Fibroblast of villous mesenchyme (primary cell): ENCODE measurements at places on chromosomes 5 and 9.

- DNase-seq, result no peak
Observed at GRCh38 chr5:79105868-79106267, 5.7 kb upstream of the BHMT start.

- no peak for DNase-seq
Observed at GRCh38 chr5:151222790-151223446, 974 bp downstream of the CCDC69 start.

DNA sequence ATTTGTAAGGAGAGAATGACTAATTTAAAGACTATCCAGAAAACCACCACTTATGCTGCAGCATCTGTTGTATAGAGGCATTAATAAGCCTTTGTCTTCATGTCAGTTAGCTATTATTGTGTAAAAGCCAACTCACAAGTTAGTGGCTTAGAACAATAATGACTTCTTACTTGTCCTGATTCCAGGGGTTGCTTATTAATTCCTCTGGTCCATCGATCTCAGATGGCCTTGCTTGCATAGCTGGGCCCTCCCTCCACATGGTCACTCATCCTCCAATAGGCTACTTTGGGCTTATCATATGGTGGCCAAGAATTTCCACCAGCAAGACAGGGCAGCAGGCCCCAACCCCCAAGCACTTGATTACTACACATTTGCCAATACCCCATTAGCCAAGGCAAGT, 44.5 kb upstream of the STK32A start:
- DNase-seq, result no peak

GRCh38 chr5:124582561-124582840, 163.9 kb downstream of the ZNF608 start:
- DNase-seq, result no peak

DNA sequence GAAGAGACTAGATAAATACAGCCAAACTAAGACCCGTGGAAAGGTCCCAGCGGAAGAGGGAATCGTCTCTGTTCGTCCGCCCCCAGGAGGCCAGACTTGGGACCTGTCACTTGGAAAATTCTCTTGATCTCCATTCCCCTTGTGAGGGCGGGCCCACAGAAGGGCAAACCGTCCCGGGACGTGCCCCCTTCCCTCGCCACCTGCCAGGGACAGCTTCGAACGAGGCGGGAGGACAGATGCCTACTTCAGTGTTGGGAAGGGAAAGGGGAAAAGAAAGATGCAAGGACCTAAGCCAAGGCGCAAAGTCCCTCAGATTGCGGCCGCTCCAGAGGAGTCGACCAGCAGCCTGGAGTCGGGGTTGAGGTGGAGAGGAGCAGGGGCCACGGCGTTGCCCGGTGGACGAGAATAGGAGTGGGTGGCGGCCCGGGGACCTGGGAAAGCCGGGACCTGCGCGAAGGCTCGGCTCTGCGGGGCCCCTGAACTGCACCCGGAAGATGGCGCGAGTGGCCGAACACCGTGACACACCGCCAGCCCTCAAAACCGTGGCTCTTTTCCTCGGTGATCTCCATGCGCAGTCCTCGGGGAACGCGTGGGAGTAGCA, 4.4 kb upstream of the EBF1 start:
- DNase-seq, result peak; percentile 38

- no peak for DNase-seq
Observed at GRCh38 chr5:9056046-9056445, 489.8 kb downstream of the SEMA5A start.

DNA sequence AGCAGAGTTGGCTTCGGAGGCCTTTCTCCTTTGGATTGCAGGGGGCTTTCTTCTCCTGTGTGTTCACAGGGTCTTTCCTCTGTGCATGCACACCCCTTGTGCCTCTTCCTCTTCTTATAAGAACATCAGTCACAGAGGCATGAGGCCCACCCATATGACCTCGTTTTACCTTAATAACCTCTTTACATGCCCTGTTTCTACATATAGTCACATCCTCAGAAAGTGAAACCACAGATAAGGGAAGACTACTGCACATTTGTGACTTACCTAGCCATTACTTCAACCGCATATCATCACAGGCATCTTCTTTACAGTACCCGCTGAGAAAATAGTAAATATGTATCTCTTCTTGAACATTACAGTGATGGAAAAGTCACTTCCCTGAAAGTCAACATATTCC, 204.9 kb upstream of the TARS1 start:
- no peak for DNase-seq

DNA sequence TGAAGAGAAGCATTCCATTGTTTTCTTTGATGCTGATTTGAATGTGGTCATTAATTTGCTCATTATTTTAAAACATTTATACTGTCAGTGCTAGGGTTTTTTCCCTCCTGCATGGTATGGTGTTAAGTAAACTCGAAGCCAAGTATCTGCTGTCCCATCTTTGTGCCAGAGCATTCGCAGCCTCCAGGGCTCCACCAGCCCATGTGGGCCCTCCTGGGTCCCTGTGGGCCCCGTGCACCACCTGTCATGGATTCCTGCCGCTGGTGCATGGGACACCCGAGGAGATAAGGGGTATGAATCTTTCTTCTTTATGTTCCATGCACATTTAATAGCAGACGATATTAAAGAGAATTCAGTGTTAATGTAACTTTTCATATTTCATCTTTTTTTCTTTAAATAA, 95.1 kb downstream of the TRIO start:
- DNase-seq, result no peak

GRCh38 chr5:1110307-1111240, 1.3 kb downstream of the SLC12A7 start:
- no peak for DNase-seq

DNA sequence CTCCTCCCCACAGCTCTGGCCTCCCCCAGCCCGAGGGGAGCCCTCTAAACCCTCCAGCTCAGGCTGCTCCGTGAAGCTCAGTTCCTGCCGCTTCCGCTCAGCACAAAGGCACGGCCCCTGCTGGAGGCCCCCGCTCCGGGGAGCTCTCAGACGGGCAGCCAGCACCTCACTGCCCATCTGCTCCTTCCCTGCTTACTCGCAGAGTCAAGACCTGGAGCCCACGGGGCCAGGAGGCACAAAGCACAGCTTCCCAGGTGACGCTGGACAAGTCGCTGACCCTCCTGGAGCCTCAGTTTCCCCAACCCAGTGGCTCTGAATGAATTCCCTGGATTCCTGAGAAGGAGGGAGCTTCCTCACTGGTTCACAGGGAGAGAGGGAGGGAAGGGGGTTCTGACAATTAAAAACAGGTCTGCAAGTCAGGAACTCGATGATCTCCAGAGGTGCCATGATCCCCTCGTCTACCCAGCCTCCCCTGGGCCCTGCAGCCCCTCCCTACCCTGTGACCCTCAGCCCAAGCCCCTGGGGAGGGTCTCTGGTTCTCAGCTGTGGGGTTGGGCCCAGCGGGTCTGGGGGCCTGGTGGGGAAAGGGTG, 36.2 kb downstream of the VAV2 start:
- peak; percentile 57 for DNase-seq

- DNase-seq, result peak; percentile 21
Observed at GRCh38 chr5:55713871-55714270, 1.7 kb upstream of the SLC38A9 start.
